Ascending aorta (tissue), 2 donors: ENCODE measurements at places on chromosomes 13 and 19.

DNA sequence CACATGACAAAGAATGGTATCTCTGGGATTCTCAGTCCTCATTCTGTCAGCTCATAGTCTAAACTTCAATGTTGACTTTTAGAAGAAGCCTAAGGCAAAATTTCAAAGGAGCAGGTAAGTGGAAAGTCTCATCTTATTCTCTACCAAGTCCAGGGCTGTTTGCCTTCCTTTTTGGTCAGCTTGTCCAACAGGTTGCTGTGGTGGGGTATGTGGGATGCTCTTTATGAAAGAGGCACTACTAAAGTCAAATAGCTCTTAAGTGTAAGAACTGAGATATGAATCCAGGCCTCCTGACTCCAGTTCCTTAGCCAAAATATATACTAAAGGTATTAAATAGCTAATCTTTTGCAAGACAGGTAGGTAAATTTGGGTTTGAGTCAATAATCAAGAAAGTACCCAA is 540.6 kb upstream of the SPRY2 start:
- no peak for DNase-seq

GRCh38 chr13:71842003-71842402 is 25.0 kb downstream of the DACH1 start:
- no peak for DNase-seq

DNA sequence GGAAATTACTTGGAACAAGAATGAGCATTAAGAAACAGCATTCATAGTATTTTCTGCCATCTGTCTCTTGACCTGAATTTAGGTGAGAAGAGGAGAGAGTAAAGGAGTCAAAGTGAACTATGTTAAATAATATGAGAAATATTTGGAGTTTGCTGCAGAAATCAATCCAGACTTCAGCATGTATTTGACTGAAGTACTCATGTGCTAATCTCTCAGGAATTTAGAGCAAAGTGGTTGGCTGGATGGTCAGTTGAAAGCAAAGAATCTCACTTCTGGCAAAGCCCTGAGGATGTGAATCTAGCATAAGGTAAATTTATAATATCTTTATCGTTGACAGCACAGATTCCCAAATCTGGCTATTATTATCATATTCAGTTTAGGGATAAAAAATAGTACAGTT is 394.3 kb downstream of the PCDH17 start:
- no peak for DNase-seq

GRCh38 chr19:2503521-2504109 is 27.7 kb downstream of the GADD45B start:
- no peak for DNase-seq

DNA sequence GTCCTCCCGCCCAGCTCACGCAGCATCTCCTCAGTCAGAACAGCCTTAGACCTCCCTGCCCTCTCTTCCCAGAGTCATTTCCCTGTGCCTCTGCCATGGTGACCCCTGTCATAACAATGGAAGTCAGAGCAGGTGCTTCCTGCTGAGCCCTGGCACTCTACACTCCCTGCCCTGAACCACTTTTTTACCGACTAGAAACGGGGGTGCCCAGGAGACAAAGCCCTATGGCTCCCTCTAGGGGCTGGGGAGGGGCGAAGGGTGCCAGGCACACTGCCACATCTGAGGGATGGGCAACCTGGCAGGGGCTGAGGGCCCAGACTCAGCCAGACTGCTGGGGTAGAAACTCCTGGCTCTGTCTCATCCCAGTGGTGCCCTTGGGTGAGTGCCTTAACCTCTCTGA is 16.4 kb downstream of the ZNF574 start:
- no peak for DNase-seq

GRCh38 chr13:25069911-25070310 is 26.0 kb upstream of the PABPC3 start:
- DNase-seq = no peak

GRCh38 chr19:34480971-34481841 is at the start of gene WTIP:
TSS of gene WTIP (plus strand) at chr19:34481758. CDS start at chr19:34481975, 217 bp downstream.
- DNase-seq = peak; percentile 88

DNA sequence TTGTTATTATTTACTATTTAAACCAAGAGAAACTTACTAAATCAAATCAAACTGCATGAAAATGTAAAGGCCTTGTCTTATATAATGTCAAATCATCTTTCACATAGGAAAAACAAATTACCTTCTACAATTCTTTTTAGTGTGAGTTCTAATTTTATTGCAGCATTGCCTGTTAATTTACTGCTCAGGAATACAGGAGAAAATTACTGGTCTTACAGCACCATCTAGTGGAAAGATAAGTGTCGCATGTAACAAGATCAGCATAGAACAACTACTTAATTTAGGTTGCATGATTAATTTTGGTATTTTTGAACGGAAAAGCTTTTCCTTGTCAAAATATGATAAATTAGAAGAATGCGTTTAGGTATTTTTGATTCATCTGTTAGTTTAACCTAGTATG is 502.7 kb downstream of the UQCRFS1 start:
- DNase-seq = no peak
